A549 treated with CpdA at 1 μM for 4 hours (cell line): ENCODE measurements at places on chromosomes 6 and 20. TPM values are rescaled to one million over a fixed set of nuclear protein-coding genes. Genes with fewer than 3 reads are reported as not detected.

NELFE gene
- total RNA-seq = 74.0 to 93.6 TPM (median 77.4 TPM) in 5 replicates

KHDC1 gene
- 3.2 to 4.8 TPM (median 3.8 TPM) in 5 replicates for total RNA-seq

PHACTR3 gene
- total RNA-seq = not detected in 5 replicates

MDFI gene
- 0.24 to 1.3 TPM (median 0.80 TPM) in 5 replicates for total RNA-seq

PLEKHG1 gene
- 0.28 to 0.50 TPM (median 0.40 TPM) in 5 replicates for total RNA-seq

BTNL2 gene
- not detected in 5 replicates for total RNA-seq

PDYN gene
- 0.03 TPM in 1 of 5 replicates, not detected in the others for total RNA-seq

B3GALT4 gene
- total RNA-seq = 0.38 to 0.72 TPM (median 0.55 TPM) in 5 replicates

EZR gene
- 279 to 341 TPM (median 301 TPM) in 5 replicates for total RNA-seq

TCF19 gene
- total RNA-seq = 12.0 to 14.1 TPM (median 13.4 TPM) in 5 replicates

PLN gene
- total RNA-seq = not detected in 5 replicates

ACSS1 gene
- total RNA-seq = 7.8 to 11.9 TPM (median 11.7 TPM) in 5 replicates

TTI1 gene
- total RNA-seq = 19.7 to 24.8 TPM (median 22.8 TPM) in 5 replicates

TRIM10 gene
- not detected in 5 replicates for total RNA-seq

DDX43 gene
- not detected in 5 replicates for total RNA-seq

FAM209B gene
- 0.32 to 0.76 TPM (median 0.63 TPM) in 3 of 5 replicates, not detected in the others for total RNA-seq

CASS4 gene
- 0.03 to 0.09 TPM (median 0.08 TPM) in 3 of 5 replicates, not detected in the others for total RNA-seq

ZBP1 gene
- 0.02 to 0.10 TPM (median 0.07 TPM) in 3 of 5 replicates, not detected in the others for total RNA-seq

COL9A3 gene
- 0.40 to 0.72 TPM (median 0.50 TPM) in 5 replicates for total RNA-seq

SEMG1 gene
- not detected in 5 replicates for total RNA-seq

TTLL9 gene
- 0.06 to 0.20 TPM in 2 of 5 replicates, not detected in the others for total RNA-seq

PTCRA gene
- total RNA-seq = not detected in 5 replicates

LCA5 gene
- 0.58 to 1.5 TPM (median 0.90 TPM) in 5 replicates for total RNA-seq

PRR18 gene
- 0.11 to 0.25 TPM (median 0.17 TPM) in 5 replicates for total RNA-seq

HLA-DOB gene
- total RNA-seq = 0.10 to 0.29 TPM (median 0.22 TPM) in 3 of 5 replicates, not detected in the others

C20orf144 gene
- 0.06 to 0.18 TPM (median 0.09 TPM) in 5 replicates for total RNA-seq

CST2 gene
- 0.22 to 0.44 TPM (median 0.39 TPM) in 3 of 5 replicates, not detected in the others for total RNA-seq

SYNDIG1 gene
- total RNA-seq = 1.5 to 2.2 TPM (median 2.0 TPM) in 5 replicates

ACAT2 gene
- 24.3 to 29.8 TPM (median 28.1 TPM) in 5 replicates for total RNA-seq

NAPB gene
- 2.8 to 4.1 TPM (median 3.6 TPM) in 5 replicates for total RNA-seq

CD40 gene
- 3.9 to 4.9 TPM (median 4.5 TPM) in 5 replicates for total RNA-seq

MYLIP gene
- total RNA-seq = 2.7 to 3.4 TPM (median 3.1 TPM) in 5 replicates

OPRL1 gene
- 0.44 to 0.76 TPM (median 0.57 TPM) in 5 replicates for total RNA-seq

NKX2-2 gene
- total RNA-seq = not detected in 5 replicates

BPIFB4 gene
- not detected in 5 replicates for total RNA-seq

SPEF1 gene
- 1.4 to 2.1 TPM (median 1.9 TPM) in 5 replicates for total RNA-seq

CTAGE9 gene
- total RNA-seq = not detected in 5 replicates

FAM110A gene
- total RNA-seq = 7.2 to 12.3 TPM (median 11.4 TPM) in 5 replicates

SLC25A27 gene
- total RNA-seq = 0.09 to 1.4 TPM (median 0.61 TPM) in 5 replicates

RIPOR3 gene
- total RNA-seq = 0.06 to 0.09 TPM in 2 of 5 replicates, not detected in the others

BANF2 gene
- not detected in 5 replicates for total RNA-seq

SMLR1 gene
- not detected in 5 replicates for total RNA-seq

CCN5 gene
- total RNA-seq = 23.9 to 36.6 TPM (median 26.9 TPM) in 5 replicates

IL17F gene
- not detected in 5 replicates for total RNA-seq

CUL9 gene
- total RNA-seq = 7.4 to 9.8 TPM (median 8.6 TPM) in 5 replicates

SCUBE3 gene
- 0.05 to 0.12 TPM (median 0.07 TPM) in 5 replicates for total RNA-seq

RSPH9 gene
- 0.12 to 0.27 TPM (median 0.24 TPM) in 5 replicates for total RNA-seq

FAM83C gene
- total RNA-seq = 0.03 to 0.06 TPM (median 0.05 TPM) in 3 of 5 replicates, not detected in the others

FAM83B gene
- total RNA-seq = 0.06 to 0.14 TPM (median 0.07 TPM) in 4 of 5 replicates, not detected in the other

DDR1 gene
- total RNA-seq = 46.0 to 54.9 TPM (median 48.9 TPM) in 5 replicates

TREM2 gene
- total RNA-seq = not detected in 5 replicates

FHL5 gene
- total RNA-seq = not detected in 5 replicates
